ENCODE measurements at places on chromosomes 4 and X.

DNA sequence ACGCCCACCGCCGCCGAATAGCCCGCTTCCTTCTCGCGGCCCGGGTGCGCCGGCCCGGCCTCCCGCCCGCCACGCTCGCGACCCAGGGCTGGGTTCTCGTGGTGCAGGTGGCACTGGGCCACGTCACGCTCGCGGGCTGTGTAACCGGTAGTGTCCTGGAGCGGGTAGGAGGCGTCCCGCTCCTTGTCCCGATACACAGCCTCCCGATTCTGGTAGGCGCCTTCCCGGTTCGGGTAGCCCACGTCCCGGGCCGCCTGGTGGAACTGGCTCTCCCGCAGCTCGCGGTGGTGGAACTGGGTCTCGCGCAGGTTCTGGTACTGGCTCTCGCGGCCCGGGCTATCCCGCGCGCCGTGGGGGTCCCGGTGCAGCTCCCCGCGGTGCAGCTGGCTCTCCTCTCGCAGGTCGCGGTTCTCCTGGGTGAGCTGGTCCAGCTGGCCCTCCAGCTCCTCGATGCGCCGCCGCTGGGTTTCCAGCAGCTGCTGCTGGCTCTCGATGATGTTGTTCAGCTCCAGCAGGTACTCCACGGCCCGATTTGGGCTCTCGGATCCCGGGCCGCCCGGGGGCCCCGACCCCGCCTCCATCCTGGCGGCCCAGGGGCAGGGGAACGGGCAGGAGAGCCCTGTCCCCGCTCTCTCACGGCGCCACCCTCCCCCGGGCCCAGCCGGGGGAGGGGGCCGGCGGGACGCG lies 39.3 kb upstream of the IQSEC2 start:
- DNase-seq = no peak

- DNase-seq = no peak
These were observed 2.7 kb downstream of the FAT4 start for GRCh38 chr4:125317525-125317877.

GRCh38 chr4:83832110-83832825 lies 296.4 kb downstream of the GPAT3 start:
- no peak for DNase-seq

DNA sequence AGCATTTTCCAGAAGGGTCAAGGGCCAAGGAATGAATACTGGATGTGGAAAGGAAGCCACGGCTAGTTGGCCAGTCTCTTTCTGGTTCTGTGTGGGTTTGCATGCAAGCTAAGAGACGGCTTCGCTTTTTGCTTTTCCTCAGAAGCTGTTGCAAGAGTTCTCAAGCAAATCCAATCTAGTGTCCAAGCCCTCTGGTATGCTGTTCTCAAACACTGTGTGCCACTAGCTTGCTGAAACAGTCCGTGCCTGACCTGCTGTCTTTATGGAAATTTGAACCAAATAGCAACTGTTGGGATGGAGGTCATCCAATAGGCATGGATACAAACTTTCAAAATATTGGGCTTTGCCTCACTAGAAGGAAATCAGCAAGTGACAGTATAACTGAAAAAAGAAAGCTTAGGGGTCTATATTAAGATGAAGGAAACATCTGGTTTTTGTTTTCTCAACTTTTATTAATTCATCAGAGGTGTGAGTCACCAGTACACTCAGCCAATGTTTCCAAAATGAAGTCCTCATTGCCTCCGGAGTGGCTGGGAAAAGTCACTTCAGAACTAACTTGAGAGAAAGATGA lies 70.5 kb downstream of the SLC9A6 start:
- DNase-seq = no peak

- DNase-seq = no peak
These were observed 266.4 kb downstream of the PRR32 start for GRCh38 chrX:127085939-127086338.

DNA sequence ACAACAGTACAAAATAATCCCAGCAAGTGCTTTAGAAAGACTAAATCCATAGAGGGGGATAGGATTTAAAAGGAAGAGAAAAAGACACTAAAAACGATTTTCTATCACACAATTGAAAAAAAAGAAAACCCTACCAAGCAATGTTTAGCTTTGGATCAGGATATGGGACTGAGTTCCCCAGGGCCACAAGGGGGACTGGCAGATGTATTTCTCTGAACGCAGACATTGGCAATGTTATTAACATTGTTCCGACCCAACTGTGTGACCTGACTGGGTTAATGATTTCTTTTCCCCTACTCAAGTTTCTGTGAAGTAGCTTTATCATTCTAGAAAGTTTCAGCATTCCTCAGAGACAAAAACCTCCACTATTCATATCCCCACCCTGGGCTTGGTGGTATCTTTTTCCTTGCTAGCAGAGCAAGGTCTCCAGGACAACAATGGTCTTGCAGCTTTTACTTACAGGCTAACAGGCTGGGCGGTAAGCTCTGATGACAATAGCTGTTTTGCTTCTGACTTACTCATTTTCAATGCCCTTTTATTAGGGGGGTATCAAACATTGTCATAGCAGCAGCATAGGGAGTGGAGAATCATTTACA lies 25.8 kb downstream of the SLC7A11 start:
- DNase-seq = no peak

DNA sequence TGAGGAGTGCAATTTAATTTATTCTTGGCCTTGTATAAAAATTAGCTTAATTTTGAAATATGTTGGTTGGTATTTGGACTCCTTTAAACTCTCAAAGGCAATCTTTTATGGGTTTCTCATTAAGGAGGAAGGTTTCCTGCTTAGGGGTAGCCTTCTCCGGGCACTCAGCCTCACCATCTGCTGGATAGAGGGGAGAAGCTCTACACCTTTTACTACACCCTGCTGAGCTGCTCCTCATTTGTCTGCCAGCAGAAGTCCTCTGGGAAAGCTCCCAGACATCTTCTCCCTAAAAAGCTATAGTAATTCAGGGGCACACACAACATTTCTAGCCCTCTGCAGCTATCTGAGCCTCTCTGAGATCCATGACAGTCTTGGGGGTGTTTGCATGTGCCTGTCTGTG lies 179.1 kb downstream of the SOWAHB start:
- no peak for DNase-seq

DNA sequence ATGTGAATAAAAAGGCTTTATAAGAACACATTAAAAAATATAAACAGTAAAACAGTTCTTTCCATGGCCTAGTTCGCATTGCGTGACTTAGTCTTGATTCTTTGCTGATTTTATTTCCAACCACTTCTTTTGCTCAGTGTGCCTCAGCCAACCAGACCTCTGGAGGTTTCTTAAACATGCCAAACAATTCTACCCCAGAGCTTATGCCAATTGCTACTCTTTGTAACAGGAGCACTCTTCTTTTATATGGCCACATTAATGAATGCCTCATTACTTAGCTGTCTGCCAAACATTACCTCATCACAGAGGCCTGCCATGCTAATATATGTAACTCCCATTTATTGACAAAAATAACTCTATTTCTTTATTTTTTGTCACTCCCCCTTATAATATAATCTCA lies 202.3 kb downstream of the NDST4 start:
- DNase-seq = no peak

GRCh38 chr4:111671756-111672155 lies 473.5 kb upstream of the FAM241A start:
- no peak for DNase-seq

- no peak for DNase-seq
These were observed 6.9 kb upstream of the ARMCX4 start for GRCh38 chrX:101478366-101478765.

GRCh38 chr4:56288663-56289062 lies 98.6 kb downstream of the AASDH start:
- DNase-seq = no peak

DNA sequence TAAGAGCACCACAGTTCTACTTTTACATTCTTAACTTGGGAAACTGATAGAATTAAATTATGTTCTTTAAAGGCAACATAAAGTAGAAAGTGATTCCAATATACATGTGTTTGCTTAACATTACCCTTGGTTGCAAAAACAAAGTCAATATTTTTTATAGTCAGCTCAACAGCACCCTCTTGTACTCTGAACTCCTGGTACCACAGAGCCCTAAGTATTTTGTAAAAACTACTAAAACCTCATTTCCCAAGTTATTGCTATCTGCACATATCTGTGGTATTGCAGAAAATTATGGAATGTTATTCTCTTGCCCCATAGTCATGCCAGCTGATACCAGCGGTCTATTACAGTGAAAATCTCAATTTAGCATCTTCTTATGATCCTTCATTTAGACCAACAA lies 2.9 kb downstream of the KIF4A start:
- no peak for DNase-seq

DNA sequence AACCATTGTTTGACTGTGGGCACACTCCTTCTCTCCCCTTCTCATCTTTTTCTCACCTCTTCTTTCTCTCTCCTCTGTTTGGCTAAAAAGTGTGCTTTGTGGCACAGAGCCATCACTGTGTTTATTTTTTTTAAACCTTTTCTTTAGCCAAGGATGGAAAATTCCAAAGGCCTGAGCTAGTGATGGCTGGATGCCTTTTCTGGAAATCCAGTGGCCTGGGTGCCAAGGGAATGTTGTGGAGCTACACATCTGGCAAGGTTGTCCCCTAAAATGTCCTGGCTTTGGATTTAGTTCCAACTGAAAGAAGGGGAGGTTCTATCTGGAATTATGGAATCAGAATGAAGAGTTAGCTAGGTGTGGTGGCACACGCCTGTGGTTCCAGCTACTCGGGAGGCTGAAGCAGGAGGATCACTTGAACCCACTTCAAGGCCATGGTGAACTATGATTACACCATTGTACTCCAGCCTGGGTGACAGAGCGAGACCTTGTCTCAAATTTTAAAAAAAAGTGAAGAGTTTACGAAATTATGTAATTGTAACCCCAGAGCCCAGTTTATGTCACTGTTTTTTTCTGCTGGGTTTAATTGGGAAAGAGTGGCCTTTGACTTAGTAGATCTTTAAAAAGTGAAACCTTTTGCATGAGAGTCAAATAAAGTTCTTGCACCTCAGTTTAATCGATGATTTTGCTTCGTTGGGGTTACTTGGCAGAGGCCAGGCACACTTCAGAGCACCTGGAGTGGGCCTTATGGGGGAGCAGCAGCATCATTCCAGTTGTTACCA lies 17.7 kb downstream of the DOCK11 start:
- DNase-seq = no peak

DNA sequence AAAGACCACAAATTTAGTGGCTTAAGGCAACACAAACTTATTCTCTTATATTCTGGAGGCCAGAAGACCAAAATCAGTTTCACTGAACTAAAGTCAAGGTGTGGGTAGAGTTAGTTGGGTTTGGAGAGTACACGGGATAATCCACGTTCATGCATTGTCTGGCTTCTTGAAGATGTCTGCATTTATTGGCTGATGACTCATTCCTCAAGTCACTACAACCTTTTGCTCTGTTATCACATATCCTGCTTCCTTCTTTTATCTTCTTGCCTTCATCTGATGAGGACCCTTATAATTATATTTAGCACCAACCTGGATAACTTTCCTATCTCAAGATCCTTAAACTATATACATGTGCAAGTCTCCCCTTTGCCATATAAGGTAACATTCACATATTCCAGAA lies 590.0 kb downstream of the FSTL5 start:
- no peak for DNase-seq

- no peak for DNase-seq
These were observed 31.4 kb upstream of the SETD7 start for GRCh38 chr4:139587446-139587845.

- DNase-seq = no peak
These were observed 2188.9 kb upstream of the TENM3 start for GRCh38 chr4:180054291-180054690.

DNA sequence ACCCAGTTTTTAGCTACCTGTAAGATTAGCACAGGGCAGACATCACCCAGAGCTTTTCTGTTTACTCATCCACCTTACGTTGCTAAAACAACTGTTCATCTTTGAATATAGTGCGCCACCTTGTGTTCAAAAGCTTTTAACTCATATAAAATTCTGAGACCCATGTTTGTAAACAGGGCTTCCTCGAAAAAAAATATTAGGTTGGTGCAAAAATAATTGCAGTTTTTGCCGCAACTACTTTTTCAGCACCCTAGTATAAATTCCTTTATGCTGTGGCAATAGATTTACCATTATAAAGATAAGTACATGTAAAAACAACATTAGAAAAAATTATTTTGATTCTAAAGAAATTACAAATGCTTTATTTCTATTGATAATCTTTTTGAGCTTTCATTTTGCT lies 147.9 kb downstream of the LRBA start:
- no peak for DNase-seq

- DNase-seq = no peak
These were observed 61.1 kb downstream of the HDX start for GRCh38 chrX:84441143-84441542.

DNA sequence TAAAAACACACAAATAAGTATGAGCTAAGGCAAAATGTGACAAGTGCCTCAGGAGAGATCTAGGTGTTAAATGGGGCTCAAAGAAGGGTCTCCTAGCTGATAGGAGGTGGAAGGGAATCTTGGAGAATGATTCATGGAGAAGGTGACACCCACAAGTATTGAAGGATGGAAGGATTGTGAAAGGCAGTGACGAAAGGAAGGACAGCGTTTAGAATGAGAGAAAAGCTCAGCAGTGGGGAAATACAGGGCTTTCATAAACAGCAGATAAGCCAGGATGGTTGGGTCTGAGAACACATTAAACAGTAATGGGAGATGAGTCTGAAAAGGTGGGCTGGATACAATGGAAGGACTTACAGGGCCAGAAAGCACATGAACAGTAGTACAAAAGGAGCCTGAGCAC lies 11.5 kb downstream of the ANXA5 start:
- no peak for DNase-seq

DNA sequence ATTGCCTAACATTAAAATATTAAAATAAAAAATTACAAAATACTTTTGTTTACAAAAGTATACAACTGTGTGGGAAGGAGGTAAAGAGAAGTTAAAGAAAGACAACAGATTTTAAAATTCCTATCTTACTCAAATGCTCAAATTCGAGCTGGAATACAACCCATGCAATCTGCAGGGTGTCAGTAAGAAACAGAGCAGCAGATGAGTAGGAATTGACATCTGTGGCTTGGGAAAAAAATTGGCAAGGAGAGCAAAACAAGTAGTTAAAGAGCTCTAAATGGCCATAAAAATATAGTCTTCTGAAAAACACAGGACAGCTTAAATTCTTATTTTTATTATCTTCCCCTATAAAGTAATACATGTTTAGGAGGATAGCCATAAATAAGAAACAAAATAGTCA lies 1609.0 kb upstream of the AGA start:
- DNase-seq = no peak

GRCh38 chr4:72448231-72448630 lies 120.8 kb downstream of the ADAMTS3 start:
- no peak for DNase-seq

- DNase-seq = no peak
These were observed 20.9 kb upstream of the ZRSR2 start for GRCh38 chrX:15769300-15769954.

GRCh38 chr4:161189286-161190134 lies 974.3 kb downstream of the FSTL5 start:
- DNase-seq = no peak

DNA sequence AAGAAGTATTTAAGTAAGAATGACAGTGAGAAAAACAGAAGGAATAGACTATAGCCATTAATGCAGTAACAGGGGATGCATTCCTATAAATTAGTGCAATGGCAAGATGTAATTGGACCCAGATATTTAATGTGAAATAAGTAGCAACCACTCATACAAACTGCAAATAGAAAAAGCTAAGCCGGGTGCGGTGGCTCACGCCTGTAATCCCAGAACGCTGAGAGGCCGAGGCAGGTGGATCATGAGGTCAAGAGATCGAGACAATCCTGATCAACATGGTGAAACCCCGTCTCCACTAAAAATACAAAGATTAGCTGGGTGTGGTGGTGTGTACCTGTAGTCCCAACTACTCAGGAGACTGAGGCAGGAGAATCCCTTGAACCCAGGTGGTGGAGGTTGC lies 845.8 kb downstream of the PDHA2 start:
- no peak for DNase-seq

- no peak for DNase-seq
These were observed 126.5 kb downstream of the QDPR start for GRCh38 chr4:17385403-17385802.

GRCh38 chrX:129872524-129872923 lies 28.8 kb upstream of the ZDHHC9 start:
- DNase-seq = no peak
